ENCODE measurements at places on chromosomes 2 and 18.

DNA sequence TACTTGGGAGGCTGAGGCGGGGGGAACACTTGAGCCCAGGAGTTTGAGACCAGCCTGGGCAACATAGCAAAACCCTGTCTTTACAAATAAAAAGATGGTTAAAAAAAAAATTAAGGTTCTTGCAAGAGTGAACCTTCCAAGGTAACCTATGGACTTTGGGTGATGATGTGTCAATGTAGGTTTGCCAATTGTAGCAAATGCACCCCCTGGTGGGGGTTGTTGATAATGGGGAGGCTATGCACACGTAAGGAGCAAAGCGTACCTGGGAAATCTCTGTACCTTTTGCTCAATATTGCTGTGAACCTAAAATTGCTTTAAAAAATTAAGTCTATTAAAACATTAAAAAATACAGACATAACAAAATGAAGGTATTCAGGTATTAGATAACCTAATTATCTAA is 70.4 kb downstream of the CWC22 start:
- no peak for DNase-seq

DNA sequence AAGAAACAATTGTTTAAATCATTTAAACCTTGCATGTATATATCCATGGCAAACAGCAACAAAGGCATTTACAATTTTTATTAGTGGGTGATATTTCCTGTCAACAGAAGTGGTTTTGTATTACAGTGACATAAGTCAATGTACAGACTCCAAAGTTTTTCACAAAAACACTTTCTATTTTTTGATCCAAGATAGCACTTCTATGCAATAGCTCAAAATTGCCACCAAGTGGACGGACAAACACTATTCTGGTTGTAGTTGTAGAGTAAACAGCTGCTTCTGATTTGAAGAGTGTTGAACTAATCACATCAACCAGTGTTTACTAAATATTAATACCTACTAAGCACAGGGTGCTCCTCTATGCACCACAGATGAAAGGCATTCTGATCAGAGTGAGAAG is 421.4 kb downstream of the NCKAP5 start:
- no peak for DNase-seq

GRCh38 chr2:108616751-108617161 is 82.5 kb downstream of the LIMS1 start:
- no peak for DNase-seq

- no peak for DNase-seq
Observed at GRCh38 chr2:15241201-15241600, 319.9 kb downstream of the NBAS start.

GRCh38 chr18:48801728-48802542 is 148.8 kb downstream of the SMAD7 start:
- DNase-seq, result no peak

- DNase-seq, result no peak
Observed at GRCh38 chr18:8813611-8814010, 108.3 kb downstream of the MTCL1 start.

- DNase-seq, result no peak
Observed at GRCh38 chr2:225429717-225430116, 30.2 kb downstream of the NYAP2 start.

- no peak for DNase-seq
Observed at GRCh38 chr2:67032076-67032475, 365.1 kb upstream of the ETAA1 start.

- DNase-seq, result peak; percentile 40
Observed at GRCh38 chr2:85516653-85517389, 22.1 kb upstream of the MAT2A start.

- DNase-seq, result no peak
Observed at GRCh38 chr2:118893100-118893499, 45.7 kb upstream of the EN1 start.

GRCh38 chr2:199509403-199509802 is 51.7 kb upstream of the SATB2 start:
- DNase-seq, result no peak

- DNase-seq, result peak; percentile 75
Observed at GRCh38 chr2:85504778-85505261, 34.1 kb upstream of the MAT2A start.

DNA sequence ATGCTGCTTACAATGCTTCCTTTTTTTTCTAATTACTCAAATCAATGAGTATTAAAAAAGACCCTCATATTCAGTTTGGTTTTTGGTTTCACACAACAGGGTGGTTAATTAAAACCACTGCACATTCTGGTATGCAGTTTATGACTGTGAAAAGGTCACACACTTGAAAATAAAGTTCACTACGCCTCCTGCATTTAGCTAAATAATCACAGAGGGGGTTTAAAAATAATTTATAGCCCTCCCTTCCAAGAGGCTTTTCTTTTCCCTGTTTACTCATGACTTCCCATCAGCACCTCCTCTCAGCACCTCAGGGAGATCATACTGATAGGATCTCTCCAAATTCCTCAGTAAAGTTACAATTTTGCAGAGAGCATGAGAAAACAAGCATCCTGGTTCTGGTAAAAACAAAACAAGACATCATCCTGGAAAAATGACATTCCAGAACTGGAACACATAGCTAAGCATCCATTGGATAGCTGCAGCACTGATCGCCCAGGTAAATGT is 129.5 kb upstream of the TMEM200C start:
- no peak for DNase-seq

GRCh38 chr2:235001237-235002133 is 49.7 kb downstream of the SH3BP4 start:
- DNase-seq, result no peak

GRCh38 chr2:147567136-147567535 is 277.7 kb upstream of the ACVR2A start:
- no peak for DNase-seq

DNA sequence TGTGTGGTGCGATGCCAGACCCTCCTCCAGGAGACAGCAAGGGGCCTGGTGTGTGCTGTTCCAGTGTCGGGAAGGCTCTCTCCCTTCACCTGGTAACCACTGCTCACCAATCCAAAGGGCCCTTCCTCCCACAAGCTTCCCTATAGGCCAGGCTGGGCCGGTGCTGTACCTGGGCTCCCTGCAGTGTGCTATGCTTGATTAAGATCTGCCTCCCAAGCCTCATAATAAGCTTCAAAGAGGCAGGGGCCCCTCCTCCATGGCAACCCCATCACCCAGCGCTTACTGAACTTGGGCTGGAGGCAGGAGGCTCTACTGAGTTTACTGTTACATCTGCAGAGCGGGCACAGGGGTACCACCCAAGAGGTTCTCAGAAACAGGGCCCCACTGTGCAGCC is 4.5 kb upstream of the MAL start:
- no peak for DNase-seq

- DNase-seq, result no peak
Observed at GRCh38 chr2:105584435-105585010, 160.2 kb upstream of the NCK2 start.

GRCh38 chr2:9375857-9376428 is 47.4 kb downstream of the ITGB1BP1 start:
- DNase-seq, result no peak

DNA sequence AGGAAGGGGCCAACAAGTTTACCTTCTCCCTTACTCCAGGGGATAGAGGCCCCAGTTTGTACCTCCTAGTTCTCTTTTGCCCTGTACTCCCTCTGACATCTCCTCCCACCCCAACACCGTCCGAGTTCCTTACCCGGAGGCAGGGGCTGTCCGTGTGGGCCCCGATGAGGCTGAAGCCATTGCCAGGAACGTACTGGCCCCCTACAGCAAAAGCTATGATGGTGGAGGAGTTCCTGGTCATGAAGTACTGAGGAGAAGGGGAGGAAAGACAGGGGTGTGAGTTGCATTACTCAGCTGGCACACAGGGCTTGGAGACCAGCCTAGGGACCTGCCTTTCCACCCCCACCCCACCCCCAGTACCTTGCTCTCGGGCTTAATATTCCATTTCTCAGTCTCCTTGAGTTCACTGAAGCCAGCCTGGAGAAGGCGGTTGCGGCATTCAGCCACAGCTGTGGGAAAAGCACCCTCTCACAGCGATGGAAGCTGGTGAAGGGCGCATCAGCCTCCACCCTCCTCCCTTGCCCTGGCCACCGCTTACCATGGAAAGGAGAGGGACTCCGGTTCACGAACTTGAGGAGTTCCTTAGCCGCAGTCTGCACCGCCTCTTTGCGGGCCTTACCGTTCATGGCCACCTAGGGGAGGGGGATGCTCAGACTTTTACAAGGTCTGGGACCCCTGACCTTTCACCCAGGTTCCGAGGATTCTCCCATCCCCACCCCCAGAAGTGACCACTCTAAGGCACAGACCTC is 1.0 kb downstream of the DNPEP start:
- DNase-seq, result no peak

GRCh38 chr18:5890331-5891183 is 4.8 kb downstream of the TMEM200C start:
- peak; percentile 29 for DNase-seq

- DNase-seq, result no peak
Observed at GRCh38 chr2:122083256-122084048, 328.0 kb downstream of the TSN start.

DNA sequence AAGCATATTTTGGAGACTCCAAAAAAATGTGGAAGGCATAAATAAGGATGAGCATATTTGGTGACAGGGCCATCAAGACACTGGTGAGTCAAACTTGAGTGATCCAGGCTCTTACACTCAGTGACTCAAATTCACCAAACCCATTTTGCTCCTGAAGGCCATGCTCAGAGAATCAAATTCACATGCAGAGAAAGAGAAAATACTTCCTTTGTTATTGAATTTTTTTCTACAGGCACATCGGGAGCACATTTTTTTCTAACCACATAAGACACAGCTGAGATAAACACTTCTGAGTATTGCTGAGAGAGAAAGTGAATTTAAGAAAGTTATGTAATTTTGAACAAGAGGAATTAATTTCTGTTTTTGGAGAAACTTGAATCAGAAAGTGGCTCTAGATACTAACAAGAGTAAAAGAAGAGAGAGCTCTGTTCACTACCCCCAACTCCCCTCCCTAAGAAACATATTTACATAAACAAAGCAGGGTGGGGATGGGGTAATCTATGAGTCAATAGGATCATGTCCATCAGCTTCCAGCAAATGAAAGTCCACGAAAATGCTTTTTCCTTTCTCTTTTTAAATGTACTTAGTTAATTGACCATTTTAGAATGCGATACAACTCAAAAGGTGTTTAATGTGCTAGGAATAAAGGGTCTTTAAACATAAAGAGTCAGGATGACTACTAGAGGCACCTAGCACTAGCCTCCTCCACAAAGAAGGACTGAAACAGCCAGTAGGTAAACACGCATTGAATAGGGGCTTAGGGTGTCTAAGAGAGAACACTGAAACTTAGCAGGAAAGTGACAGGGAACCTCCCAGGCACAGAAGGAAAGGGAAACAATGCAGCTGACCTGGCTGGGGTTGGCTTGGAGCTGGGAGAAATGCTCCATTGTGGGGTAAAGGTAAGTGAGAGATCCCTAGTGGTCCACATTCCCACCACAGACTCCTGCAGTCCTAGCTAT is 152.3 kb downstream of the KCNE4 start:
- DNase-seq, result no peak

- no peak for DNase-seq
Observed at GRCh38 chr2:222609381-222609780, 46.5 kb downstream of the FARSB start.
